ENCODE measurements at places on chromosomes 5 and 9.

- no peak for DNase-seq
These were observed 145.7 kb upstream of the KLF4 start for GRCh38 chr9:107635101-107635802.

GRCh38 chr9:26406676-26407075 is 485.9 kb downstream of the CAAP1 start:
- no peak for DNase-seq

GRCh38 chr5:33308586-33308985 is 132.2 kb upstream of the TARS1 start:
- DNase-seq: no peak

DNA sequence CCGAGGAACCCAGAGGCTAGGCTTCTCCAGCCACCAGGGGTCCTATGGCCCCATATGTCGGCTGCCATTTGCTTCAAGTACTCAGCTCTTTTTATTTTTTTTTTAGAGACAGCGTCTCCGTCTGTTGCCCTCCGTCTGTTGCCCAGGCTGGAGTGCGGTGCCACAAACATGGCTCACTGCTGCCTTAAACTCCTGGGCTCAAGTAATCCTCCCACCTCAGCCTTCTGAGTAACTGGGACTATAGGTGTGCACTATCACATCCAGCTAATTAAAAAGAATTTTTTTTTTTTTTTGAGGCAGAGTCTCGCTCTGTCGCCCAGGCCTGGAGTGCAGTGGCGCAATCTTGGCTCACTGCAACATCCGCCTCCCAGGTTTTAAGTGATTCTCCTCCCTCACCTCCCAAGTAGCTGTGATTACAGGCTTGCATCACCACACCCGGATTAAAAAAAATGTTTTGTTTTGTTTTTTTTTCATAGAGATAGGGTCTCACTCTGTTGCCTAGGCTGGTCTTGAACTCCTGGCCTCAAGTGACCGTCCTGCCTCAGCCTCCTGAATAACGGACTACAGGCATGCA is 8.9 kb downstream of the CERCAM start:
- DNase-seq: no peak

GRCh38 chr9:122158202-122158601 is 1.4 kb downstream of the NDUFA8 start:
- DNase-seq: no peak

- DNase-seq: peak; percentile 49
These were observed 39.2 kb upstream of the NEK6 start for GRCh38 chr9:124218438-124218982.

- DNase-seq: no peak
These were observed 59.6 kb downstream of the COL15A1 start for GRCh38 chr9:99003308-99003707.

DNA sequence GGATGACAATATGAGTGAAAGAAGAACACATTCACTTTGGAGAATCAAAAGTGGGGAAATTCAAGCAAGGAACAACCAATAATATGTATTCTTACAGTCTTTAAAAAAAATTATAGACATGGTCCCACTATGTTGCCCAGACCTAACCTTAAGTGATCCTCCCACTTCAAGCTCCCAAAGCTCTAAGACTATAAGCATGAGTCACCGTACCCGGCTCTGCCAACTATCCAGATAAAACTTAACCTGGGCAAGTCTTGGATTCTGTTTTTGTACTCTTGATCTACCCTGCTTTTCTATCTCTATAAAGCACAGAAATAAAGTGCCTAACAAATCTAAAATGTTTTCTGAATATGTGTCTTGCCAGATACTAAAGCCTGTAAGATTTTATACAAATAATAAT is 30.9 kb downstream of the CEMIP2 start:
- DNase-seq: no peak

- DNase-seq: no peak
These were observed 41.9 kb downstream of the NPR3 start for GRCh38 chr5:32753051-32753450.

DNA sequence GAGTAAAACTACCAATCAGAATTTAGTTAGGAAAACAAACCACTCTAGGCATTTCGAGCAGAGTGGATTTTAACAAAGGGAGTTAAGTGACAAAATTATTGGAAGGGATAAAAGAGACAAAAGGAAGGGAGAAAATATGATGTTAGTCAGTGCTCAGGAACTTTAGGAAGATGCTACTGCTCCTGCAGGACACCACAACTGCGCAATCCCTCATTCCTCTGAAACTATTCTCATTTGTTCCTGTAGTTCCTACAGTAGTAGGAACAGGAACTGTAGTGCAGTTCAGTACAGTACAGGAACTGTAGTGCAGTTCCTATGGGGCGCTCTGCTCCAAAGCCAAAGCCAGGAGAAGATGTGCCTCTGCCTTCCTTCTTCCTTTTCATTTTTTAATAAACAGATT is 29.9 kb upstream of the MEGF10 start:
- DNase-seq: no peak

DNA sequence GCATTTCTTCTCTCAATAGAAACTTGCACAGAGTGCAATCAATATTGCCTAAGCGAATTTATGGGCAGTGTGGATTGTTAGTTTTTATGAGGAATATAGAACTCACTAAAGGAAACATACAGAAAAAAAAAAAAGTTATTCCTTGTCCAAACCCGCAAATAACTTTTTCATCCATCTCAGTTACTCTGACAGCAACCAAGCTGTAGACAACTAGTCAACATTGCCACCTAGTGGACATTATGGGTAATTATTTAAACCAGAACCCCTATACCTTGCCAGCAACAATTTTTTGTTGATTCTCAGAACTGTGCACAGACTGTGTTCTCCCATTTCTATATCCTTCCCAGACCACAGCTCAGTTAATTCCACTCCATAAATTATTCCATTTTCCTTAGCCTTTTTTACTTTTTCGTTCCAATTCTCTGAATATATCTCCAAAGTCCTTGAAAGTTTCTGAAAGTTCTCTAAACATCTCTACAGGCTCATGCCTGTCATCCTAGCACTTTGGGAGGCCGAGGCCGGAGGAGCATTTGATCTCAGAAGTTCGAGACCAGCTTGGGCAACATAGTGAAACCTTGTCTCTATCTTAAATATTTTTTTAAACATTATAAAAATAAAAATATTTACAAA is 2.6 kb upstream of the AFAP1L1 start:
- no peak for DNase-seq

- DNase-seq: no peak
These were observed 369.6 kb upstream of the GRAMD2B start for GRCh38 chr5:126053630-126054029.

DNA sequence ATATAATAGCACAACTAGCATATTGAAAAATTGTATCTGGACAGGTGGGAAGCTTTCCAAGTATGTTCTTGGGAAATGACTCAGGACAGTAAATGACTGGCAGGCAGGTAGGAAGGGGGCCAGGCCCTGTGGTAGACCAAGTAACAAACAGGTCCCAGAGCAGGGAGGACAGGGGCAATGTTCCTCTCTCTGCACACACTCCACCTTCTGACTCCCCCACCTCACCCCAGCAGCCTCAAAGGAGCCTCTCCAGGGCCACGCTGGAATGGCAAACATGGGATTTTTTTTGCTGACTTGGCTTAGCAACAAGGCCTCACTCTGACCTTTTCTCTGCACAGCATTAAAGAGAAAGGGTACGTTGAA is 31.1 kb upstream of the IQGAP2 start:
- no peak for DNase-seq
